GM10248 (cell line): ENCODE measurements at places on chromosomes 13 and 19.

DNA sequence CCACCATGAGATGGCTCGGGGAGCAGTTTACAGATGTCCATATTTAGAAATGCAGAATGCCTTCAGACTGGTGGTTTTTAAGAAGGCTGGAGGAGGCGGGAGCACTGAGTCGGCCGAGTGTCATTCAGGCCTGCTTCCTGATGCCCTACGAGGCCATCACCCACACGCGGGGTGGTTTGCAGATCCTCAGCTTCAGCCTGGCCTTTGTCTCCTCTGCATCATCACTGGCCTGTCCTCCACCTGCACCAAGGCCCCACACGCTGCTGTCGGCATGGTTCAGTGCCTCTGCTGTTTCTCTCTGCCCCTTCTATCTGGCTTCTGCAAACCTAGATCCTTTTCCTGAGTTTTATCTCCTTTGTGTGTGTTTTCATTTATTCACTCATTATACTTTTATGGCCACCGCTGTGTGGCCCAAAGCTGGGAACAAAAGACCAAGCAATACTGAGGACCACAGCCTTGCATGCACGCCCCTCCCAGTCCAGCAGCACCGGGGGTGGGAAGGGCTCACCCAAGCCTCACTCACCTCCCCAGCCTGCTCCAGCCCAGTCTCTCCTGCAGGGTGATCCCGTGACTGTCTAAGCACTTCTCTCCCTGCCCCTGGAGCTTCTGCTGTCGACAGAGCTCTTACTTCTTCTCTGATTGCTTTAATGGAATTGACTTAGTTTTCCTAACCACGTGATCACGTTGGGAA, 240.8 kb downstream of the TEX29 start:
- no peak for DNase-seq

DNA sequence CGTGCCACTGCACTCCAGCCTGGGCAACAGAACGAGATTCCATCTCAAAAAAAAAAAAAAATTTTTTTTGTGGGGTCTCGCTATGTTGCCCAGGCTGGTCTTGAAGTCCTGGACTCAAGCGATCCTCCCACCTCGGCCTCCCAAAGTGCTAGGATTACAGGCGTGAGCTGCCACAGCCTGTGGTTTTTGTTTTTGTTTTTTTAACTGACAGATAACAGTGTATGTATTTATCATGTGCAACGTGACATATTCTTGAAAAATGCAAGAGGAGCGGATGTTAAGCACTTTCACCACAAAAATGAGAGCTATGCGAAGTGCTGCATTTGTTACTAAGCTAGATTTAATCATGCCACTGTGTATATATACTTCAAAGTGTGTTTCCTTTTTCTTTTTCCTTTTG, 49.0 kb downstream of the ARHGEF18 start:
- no peak for DNase-seq

GRCh38 chr19:51002542-51003311, 1.3 kb upstream of the KLK8 start:
- peak; percentile 62 for DNase-seq

GRCh38 chr13:109998684-109999533, 212.5 kb upstream of the IRS2 start:
- no peak for DNase-seq

DNA sequence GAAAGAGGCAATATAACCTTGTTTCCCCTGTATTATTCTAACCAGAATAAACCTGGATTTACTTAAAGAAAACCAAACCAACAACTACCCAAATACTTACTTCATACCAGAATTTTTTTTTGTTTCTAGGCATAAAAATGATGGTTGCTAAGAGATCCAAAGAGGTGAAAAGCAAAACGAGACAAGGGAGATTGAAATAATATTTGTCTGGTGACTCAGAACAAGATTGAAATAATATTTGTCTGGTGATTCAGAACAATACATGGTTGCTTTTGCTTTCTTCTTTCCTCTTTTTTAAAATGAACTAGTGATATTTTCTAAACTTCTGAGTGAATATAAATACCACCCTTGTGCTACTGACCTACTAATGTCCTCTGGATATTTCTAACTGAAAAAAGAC, 592.9 kb downstream of the KCTD12 start:
- DNase-seq: no peak

- DNase-seq: no peak
Measured at GRCh38 chr13:22336460-22336859, 665.6 kb downstream of the FGF9 start.

DNA sequence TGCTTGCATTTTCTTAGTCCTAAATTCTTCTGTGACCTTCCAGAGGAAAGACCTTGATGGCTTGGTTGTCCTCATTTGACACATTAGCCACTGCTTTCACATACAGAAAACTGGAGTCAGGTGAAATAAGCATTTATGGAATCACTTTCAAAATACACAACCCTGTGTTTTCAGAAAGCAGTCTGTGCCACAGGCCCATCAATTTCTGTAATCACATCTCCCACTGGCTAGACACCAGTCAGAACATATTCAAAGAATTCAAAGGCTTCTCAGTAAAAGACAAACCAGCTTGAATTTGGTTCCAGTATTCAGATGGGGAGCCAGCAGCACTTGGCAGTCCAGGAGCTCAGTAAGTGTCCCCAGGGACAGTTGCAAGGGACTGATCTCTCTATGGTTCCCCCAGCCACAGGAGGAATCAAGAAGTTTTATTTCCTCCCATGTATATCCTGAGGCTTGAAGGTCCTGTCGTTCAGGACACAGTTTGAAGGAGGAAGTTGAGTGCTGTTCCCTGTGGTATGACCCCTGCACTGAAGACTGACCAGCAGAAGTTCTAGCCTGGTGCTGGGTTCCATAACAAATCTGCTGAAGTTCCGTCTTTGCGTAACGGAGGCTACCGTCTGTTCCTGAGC, 214.3 kb downstream of the FOXO1 start:
- DNase-seq: no peak

DNA sequence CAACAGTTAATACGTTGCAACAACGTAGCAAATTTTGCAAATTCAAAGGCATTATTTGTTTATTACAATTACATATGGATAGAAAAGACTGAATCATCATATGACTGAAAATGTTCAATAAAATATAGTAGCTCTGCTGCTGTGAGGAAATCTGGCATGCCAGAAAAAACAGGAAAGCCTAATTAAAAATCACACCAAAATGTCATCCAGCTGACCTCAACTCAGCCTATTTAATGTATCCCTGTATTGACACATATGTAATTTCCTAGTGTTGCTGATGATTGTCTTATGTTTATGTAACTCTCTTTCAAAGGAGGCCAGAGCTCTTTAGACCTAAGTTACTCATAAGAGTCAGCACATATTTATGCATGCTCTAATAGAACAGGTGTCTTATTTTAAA, 495.0 kb downstream of the PCDH17 start:
- no peak for DNase-seq

DNA sequence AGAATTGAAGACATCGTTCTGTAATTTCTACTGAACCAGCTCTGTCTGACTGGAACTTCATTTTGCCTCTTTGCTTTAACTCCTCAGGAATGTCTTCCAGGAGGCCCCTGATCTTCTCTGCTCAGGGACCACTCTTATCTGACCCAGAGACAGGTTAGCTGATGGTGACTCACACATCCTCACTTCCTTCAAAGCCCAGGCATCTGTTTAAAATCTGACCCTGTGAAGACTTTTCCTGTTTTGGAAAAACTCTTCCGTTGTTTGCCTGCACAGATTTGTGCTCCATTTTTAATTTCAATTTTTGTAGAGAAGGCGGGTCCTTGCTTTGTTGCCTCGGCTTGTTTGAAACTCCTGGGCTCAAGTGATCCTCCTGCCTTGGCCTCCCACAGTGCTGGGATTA, 1.6 kb downstream of the ARL11 start:
- DNase-seq: no peak

- DNase-seq: no peak
Measured at GRCh38 chr19:54203151-54203611, 2.5 kb downstream of the RPS9 start.

- DNase-seq: no peak
Measured at GRCh38 chr13:96532804-96533203, 442.9 kb downstream of the HS6ST3 start.

DNA sequence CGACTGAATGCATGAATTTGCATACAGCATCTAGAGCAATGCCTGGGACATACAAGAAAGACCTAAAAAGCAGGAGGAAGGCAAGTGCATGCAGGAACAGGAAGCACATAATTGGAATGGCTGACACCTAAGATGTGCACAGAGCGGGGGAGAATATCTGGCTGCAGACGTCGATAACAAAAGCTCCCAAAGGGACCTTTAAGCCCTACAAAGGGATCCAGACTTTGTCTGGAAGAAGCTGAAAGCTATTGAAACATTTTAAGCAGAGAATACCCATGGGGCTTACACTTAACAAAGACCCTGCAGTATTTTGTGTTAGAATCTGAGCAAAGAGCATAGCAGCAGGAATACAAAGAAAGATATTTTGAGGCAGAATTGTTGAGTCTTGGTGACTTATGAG, 107.4 kb upstream of the CLDN10 start:
- DNase-seq: no peak
